Right cardiac atrium (tissue), 5 donors: ENCODE measurements at places on chromosomes 4 and X. TPM values are rescaled to one million over a fixed set of nuclear protein-coding genes. Genes with fewer than 3 reads are reported as not detected.

CT47C1 gene
- not detected for total RNA-seq

TBX22 gene
- 0.37 TPM for total RNA-seq

PNMA6E gene
- total RNA-seq, result not detected

MAGEA2 gene
- not detected for total RNA-seq

UGT2B17 gene
- not detected for total RNA-seq

ANOS1 gene
- 4.3 TPM for total RNA-seq

GYPB gene
- total RNA-seq, result not detected

TASL gene
- total RNA-seq, result 0.50 TPM

NHSL2 gene
- 4.5 TPM for total RNA-seq

IL3RA gene
- 3.2 TPM for total RNA-seq

CT45A2 gene
- not detected for total RNA-seq

SLC2A9 gene
- total RNA-seq, result 13.1 TPM

LDOC1 gene
- total RNA-seq, result 6.8 TPM

PLXNA3 gene
- 34.0 TPM for total RNA-seq

SUPT20HL2 gene
- not detected for total RNA-seq

RNF4 gene
- total RNA-seq, result 35.7 TPM

ASB12 gene
- 0.66 TPM for total RNA-seq

SMIM10L2A gene
- 5.4 TPM for total RNA-seq

AGTR2 gene
- total RNA-seq, result 0.34 TPM

GC gene
- total RNA-seq, result 0.61 TPM

LRIT3 gene
- total RNA-seq, result 0.06 TPM

RNF212 gene
- total RNA-seq, result 1.0 TPM

ARHGAP24 gene
- total RNA-seq, result 36.7 TPM

TIMP1 gene
- total RNA-seq, result 515 TPM

NLGN3 gene
- total RNA-seq, result 1.1 TPM

RHOXF2B gene
- total RNA-seq, result not detected

PAGE4 gene
- not detected for total RNA-seq

WAS gene
- 3.0 TPM for total RNA-seq

ARHGAP36 gene
- not detected for total RNA-seq

NKX3-2 gene
- 0.12 TPM for total RNA-seq

RBM47 gene
- 4.7 TPM for total RNA-seq

YY2 gene
- total RNA-seq, result 0.47 TPM

NPY5R gene
- total RNA-seq, result 0.59 TPM

XAGE1A gene
- not detected for total RNA-seq

NIPAL1 gene
- 0.23 TPM for total RNA-seq

COL4A5 gene
- 30.8 TPM for total RNA-seq

PARM1 gene
- 112 TPM for total RNA-seq

OPRPN gene
- not detected for total RNA-seq

F9 gene
- not detected for total RNA-seq

USO1 gene
- total RNA-seq, result 103 TPM

ASB11 gene
- 70.1 TPM for total RNA-seq

SH3D19 gene
- total RNA-seq, result 123 TPM

H2BW1 gene
- total RNA-seq, result not detected

MAGEA2B gene
- not detected for total RNA-seq

MUC7 gene
- not detected for total RNA-seq

TCEANC gene
- total RNA-seq, result 4.0 TPM

GPR34 gene
- total RNA-seq, result 5.9 TPM

ZMAT1 gene
- total RNA-seq, result 9.6 TPM

NSUN7 gene
- 6.4 TPM for total RNA-seq

TEX13C gene
- not detected for total RNA-seq

ADAMTS3 gene
- total RNA-seq, result 2.4 TPM

PROM1 gene
- total RNA-seq, result 12.3 TPM

KLHL4 gene
- total RNA-seq, result 1.3 TPM

RBMXL3 gene
- not detected for total RNA-seq

GPR50 gene
- not detected for total RNA-seq

TMEM271 gene
- total RNA-seq, result not detected

PNMA5 gene
- not detected for total RNA-seq

PRRG3 gene
- total RNA-seq, result 1.1 TPM

KIF4A gene
- total RNA-seq, result 0.60 TPM
